ENCODE measurements at places on chromosomes 16 and 17.

- H3K36me3 ChIP-seq, result no peaks in the 10 kb centered on the region
- no peaks in the 10 kb centered on the region for H3K27me3 ChIP-seq
- H3K4me3 ChIP-seq, result no peak overlapping the region
- peaks cover 10% of the 10 kb centered on the region for H3K4me1 ChIP-seq
- no peak for DNase-seq
- no peak overlapping the region for H3K27ac ChIP-seq
Observed at GRCh38 chr17:65913326-65913850, 278.5 kb downstream of the CEP112 start.

GRCh38 chr16:88355389-88356123 lies 27.2 kb upstream of the ZNF469 start:
- no peaks in the 10 kb centered on the region for H3K27me3 ChIP-seq
- no peak overlapping the region for H3K4me3 ChIP-seq
- DNase-seq, result no peak
- H3K27ac ChIP-seq, result no peak overlapping the region
- no peaks in the 10 kb centered on the region for H3K36me3 ChIP-seq

DNA sequence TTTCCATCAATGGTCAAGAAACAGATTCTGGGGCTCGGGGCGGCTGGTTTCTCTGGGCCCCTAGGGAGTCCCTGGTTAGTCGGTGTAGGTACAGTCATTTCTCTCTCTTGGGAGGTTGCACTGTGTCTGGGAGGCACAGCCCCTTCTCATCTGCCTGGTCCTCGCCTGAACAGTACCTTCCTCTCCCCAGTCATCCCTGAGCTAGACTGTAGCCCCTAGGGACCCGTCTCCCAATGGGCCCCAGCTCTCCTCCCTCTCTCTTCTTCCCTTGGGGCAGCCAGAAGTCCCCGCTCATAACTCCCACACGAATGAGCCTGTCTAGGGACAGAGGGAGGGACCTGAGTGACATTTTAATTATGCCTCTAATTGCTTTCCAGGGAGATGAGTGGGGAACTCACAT lies 20.2 kb upstream of the CPSF4L start:
- no peak for DNase-seq
- H3K27me3 ChIP-seq, result no peaks in the 10 kb centered on the region
- no peak overlapping the region for H3K4me3 ChIP-seq
- no peaks in the 10 kb centered on the region for H3K36me3 ChIP-seq
- no peaks in the 10 kb centered on the region for H3K4me1 ChIP-seq

DNA sequence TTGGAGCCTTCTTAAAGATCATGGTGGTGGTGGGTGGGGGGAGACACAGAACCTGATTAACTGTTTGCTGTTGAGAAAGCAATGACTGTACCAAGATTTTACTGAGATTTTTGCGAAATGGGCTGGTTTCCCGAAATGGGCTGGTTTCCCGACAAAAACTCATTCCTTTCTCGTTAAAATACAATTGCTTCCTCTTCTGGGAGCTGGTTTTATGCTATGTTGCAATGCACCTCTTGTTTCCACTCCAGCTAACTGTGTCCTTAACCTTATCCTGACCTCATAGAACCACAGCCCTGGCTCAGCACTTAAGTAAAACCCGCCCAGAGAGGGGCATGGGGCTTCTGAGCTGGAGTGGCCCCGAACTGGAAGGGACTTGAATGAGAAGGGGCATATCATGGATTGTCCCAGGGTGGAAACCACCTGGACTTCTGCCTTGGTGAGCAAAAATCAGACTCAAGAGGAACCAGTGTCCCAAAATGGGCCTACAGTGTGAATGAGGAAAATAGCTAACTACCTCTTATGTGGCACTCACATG lies 20.9 kb downstream of the FAM20A start:
- no peak for DNase-seq
- H3K36me3 ChIP-seq, result no peaks in the 10 kb centered on the region
- H3K27me3 ChIP-seq, result no peaks in the 10 kb centered on the region
- H3K27ac ChIP-seq, result no peak overlapping the region
- no peaks in the 10 kb centered on the region for H3K4me1 ChIP-seq

DNA sequence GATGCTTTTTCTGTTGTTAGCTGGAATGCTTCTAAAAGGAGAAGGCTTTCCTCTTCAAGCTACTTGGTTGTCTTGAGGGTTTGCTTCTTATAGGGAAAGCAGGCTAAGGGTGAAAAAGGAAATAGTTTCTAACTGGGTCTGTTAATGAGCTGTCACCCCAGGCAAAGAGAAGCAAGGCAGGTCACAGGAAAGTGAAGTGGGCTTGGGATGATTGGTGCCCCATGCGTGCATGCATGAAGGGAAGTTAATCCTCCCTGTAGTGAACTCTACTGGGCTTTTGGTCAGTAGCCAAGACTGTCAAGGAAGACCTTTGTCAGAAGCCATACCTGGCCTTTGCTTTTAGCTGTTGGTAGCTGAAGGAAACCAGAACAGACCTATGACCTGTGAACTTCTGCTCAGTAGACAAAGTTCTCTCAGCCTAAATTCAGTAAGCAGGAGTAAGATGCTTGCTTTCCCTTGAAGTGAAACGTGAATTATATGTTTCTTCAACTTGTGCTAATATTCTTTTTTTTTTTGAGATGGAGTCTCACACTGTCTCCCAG lies 16.5 kb downstream of the TENT4B start:
- no peaks in the 10 kb centered on the region for H3K36me3 ChIP-seq
- no peak overlapping the region for H3K27ac ChIP-seq
- H3K4me3 ChIP-seq, result no peak overlapping the region
- no peaks in the 10 kb centered on the region for H3K27me3 ChIP-seq

- H3K27me3 ChIP-seq, result no peaks in the 10 kb centered on the region
- H3K27ac ChIP-seq, result no peak overlapping the region
- no peak overlapping the region for H3K4me3 ChIP-seq
- DNase-seq, result no peak
- peaks cover 34% of the 10 kb centered on the region for H3K36me3 ChIP-seq
Observed at GRCh38 chr16:11726008-11726407, 16.6 kb downstream of the TXNDC11 start.

DNA sequence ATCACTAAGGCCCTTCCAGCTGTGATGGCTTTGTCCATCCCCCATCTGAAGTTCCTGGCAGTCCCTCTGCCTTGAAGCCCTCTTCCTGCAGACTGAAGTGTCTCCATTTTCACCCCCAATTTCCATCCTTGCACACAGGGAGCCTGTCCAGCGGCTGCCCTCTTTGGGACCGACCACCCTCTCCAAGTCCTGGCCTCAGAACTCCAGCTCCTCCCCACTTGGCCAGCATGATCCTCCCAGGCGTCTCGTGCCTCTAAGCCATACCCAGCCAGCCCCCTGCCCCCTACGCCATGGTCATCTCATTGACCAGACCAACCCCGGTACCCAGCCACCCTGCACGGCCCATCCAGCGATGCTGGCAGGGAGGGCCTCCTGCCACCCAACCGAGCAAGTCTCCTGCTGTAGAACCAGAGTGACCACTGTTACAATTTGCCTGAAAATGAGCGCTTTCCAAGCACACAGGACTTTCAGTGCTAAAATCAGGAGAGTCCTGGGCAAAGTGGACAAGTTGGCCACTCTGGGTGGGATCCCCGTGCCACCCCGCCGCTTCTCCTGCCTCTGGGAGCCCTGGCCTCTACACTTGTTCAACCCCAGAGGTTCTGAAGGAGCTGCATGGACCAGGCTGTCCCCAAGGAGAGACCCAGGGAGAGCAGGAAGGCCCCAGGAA lies 362.0 kb downstream of the SEC14L1 start:
- H3K4me1 ChIP-seq, result no peaks in the 10 kb centered on the region
- H3K27me3 ChIP-seq, result no peaks in the 10 kb centered on the region
- peaks cover 23% of the 10 kb centered on the region for H3K36me3 ChIP-seq
- no peak overlapping the region for H3K4me3 ChIP-seq
- no peak overlapping the region for H3K27ac ChIP-seq

GRCh38 chr16:9791556-9791955 lies 390.7 kb downstream of the GRIN2A start:
- H3K27ac ChIP-seq, result no peak overlapping the region
- no peaks in the 10 kb centered on the region for H3K36me3 ChIP-seq
- no peak overlapping the region for H3K4me3 ChIP-seq
- H3K4me1 ChIP-seq, result no peaks in the 10 kb centered on the region

- H3K4me1 ChIP-seq, result peaks cover 20% of the 10 kb centered on the region
- no peak within 1 kb of the TSS for H3K4me3 ChIP-seq
- peaks cover 19% of the 10 kb centered on the region for H3K27me3 ChIP-seq
- no peaks in the 10 kb centered on the region for H3K36me3 ChIP-seq
- H3K27ac ChIP-seq, result no peak within 1 kb of the TSS
Observed at GRCh38 chr17:50532452-50533024, at the start of gene EPN3. TSS of gene EPN3 (plus strand) at chr17:50532735. CDS start at chr17:50536557, 3,822 bp downstream.

DNA sequence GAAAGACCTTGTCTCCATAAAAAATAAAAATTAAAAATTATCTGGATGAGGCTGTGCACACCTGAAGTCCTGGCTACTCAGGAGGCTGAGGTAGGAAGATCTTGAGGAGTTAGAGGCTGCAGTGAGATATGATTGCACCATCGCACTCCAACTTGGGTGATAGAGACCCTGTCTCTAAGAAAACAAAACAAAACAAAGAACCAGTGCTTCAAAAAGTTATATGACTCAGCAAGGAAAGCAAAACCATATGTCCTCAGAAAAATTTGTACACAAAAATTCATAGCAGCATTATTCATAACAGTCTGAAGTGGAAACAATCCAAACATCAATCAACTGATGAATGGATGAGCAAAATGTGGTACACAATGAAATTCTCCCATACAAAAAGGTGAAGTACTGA lies 48.9 kb downstream of the SLFN5 start:
- H3K4me3 ChIP-seq, result no peak overlapping the region
- H3K36me3 ChIP-seq, result no peaks in the 10 kb centered on the region
- H3K27me3 ChIP-seq, result no peaks in the 10 kb centered on the region
- H3K4me1 ChIP-seq, result peaks cover 7% of the 10 kb centered on the region
- DNase-seq, result no peak

DNA sequence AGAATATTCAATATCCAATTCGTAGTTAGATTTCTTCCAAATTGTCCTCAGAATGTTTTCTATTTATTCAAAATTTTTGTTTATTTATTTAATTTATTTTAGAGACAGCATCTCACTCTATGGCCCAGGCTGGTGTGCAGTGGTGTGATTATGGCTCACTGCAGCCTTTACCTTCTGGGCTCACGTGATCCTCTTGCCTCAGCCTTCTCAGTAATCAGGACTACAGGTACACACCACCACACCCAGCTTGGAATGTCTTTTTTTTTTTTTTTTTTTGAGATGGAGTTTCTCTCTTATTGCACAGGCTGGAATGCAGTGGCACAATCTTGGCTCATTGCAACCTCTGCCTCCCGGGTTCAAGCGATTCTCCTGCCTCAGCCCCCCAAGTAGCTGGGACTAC lies 3.5 kb upstream of the DRG2 start:
- H3K36me3 ChIP-seq, result no peaks in the 10 kb centered on the region
- H3K4me3 ChIP-seq, result no peak overlapping the region
- no peak for DNase-seq
- H3K27ac ChIP-seq, result no peak overlapping the region
- peaks cover 18% of the 10 kb centered on the region for H3K4me1 ChIP-seq
- no peaks in the 10 kb centered on the region for H3K27me3 ChIP-seq

GRCh38 chr16:30395992-30396585 lies 869 bp downstream of the ZNF48 start:
- H3K4me3 ChIP-seq, result peak overlapping the region; percentile 73
- peaks cover 13% of the 10 kb centered on the region for H3K36me3 ChIP-seq
- no peak for DNase-seq
- H3K27ac ChIP-seq, result peak overlapping the region; percentile 56
- H3K27me3 ChIP-seq, result no peaks in the 10 kb centered on the region
- H3K4me1 ChIP-seq, result peaks cover 32% of the 10 kb centered on the region

GRCh38 chr17:61970030-61970429 lies 42.2 kb upstream of the INTS2 start:
- H3K4me1 ChIP-seq, result no peaks in the 10 kb centered on the region
- no peaks in the 10 kb centered on the region for H3K27me3 ChIP-seq
- H3K27ac ChIP-seq, result no peak overlapping the region
- peaks cover 27% of the 10 kb centered on the region for H3K36me3 ChIP-seq
- DNase-seq, result no peak

- H3K4me1 ChIP-seq, result no peaks in the 10 kb centered on the region
- no peak overlapping the region for H3K27ac ChIP-seq
- no peaks in the 10 kb centered on the region for H3K36me3 ChIP-seq
Observed at GRCh38 chr17:9166788-9167187, 145.5 kb downstream of the NTN1 start.

GRCh38 chr17:64260886-64261285 lies 2.2 kb downstream of the TEX2 start:
- no peak for DNase-seq
- H3K27ac ChIP-seq, result no peak overlapping the region
- H3K27me3 ChIP-seq, result no peaks in the 10 kb centered on the region

- H3K4me3 ChIP-seq, result no peak overlapping the region
- no peaks in the 10 kb centered on the region for H3K36me3 ChIP-seq
- no peaks in the 10 kb centered on the region for H3K27me3 ChIP-seq
- H3K27ac ChIP-seq, result no peak overlapping the region
Observed at GRCh38 chr17:78650093-78650715, 73.0 kb upstream of the DNAH17 start.

DNA sequence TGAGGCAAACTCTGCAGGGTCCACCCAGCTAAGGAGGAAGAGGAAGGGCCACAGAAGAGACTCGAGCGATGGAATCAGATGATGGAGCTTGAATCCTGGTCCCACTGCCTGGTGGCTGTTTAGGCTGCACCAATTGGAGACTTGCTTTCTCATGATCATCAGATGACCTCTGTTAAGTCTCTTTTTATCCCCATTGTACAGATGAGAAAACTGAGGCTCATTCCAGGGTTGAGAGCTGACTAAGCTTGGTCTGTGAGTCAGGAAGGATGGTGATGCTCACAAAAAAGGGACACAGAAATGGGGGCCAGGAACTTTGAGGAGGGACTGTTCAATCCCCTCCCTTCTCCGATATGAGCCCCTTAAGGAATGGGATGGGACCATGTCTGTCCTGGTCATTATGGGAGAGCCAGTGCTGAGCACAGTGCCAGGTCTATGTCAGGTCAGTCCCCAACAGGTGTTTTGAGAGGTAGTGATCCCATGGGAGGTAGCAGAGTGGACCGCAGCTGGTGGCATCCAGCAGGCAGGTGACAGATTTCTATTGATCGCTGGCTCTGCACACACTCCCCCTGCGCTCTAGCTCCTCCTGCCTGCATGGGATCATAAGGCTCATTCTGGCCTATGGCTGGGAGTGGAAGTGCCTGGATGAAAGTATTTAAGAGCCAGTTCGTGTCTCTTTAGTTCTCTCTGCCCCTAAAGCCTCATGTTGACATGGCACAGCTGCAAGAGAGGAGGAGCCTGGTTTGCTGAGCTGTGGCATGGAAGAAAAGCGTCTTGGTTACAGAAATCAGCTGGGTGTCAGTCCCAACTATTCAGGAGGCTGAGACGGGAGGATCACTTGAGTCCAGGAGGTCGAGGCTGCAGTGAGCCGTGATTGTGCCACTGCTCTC lies 27.2 kb downstream of the SNX20 start:
- no peak overlapping the region for H3K27ac ChIP-seq
- no peak for DNase-seq
- H3K27me3 ChIP-seq, result no peaks in the 10 kb centered on the region
- H3K4me3 ChIP-seq, result no peak overlapping the region
- H3K36me3 ChIP-seq, result no peaks in the 10 kb centered on the region

DNA sequence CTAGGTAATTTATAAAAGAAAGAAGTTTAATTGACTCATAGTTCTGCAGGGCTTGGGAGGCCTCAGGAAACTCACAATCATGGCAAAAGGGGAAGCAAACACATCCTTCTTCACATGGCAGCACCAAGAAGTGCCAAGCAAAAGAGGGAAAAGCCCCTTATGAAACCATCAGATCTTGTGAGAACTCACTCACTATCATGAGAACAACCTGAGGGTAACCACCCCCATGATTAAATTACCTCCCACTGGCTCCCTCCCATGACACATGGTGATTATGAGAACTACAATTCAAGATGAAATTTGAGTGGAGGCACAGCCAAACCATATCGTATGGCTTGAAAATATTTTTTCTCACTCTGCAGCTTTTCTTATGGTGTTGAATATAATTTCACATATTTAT lies 151.7 kb downstream of the ANKFN1 start:
- H3K4me1 ChIP-seq, result no peaks in the 10 kb centered on the region
- no peak overlapping the region for H3K4me3 ChIP-seq
- no peak for DNase-seq
- no peak overlapping the region for H3K27ac ChIP-seq
- H3K36me3 ChIP-seq, result no peaks in the 10 kb centered on the region
- no peaks in the 10 kb centered on the region for H3K27me3 ChIP-seq

Data from CD4-positive, alpha-beta memory T cell (primary cell).